Gastrocnemius medialis (tissue), 4 donors: ENCODE measurements at places on chromosomes 7 and 10. TPM values are rescaled to one million over a fixed set of nuclear protein-coding genes. Genes with fewer than 3 reads are reported as not detected.

The PDGFA gene
- 31.7 TPM for total RNA-seq

The OGDHL gene
- not detected for total RNA-seq

The AGR3 gene
- not detected for total RNA-seq

The FAM25A gene
- not detected for total RNA-seq

The TBC1D12 gene
- total RNA-seq = 7.4 TPM

The NPM3 gene
- total RNA-seq = 16.5 TPM

The OR9A4 gene
- total RNA-seq = not detected

The PIP gene
- total RNA-seq = not detected

The ACBD7 gene
- not detected for total RNA-seq

The ABCC2 gene
- total RNA-seq = 0.89 TPM

The SFTPD gene
- total RNA-seq = 0.73 TPM

The SOSTDC1 gene
- total RNA-seq = not detected

The ANXA8 gene
- 0.24 TPM for total RNA-seq

The FKBP14 gene
- total RNA-seq = 2.4 TPM

The GIMAP1 gene
- 7.8 TPM for total RNA-seq

The ELFN1 gene
- total RNA-seq = 0.55 TPM

The GIMAP4 gene
- 11.9 TPM for total RNA-seq

The ZNF488 gene
- total RNA-seq = not detected

The BEND7 gene
- 23.7 TPM for total RNA-seq

The NUTM2B gene
- total RNA-seq = 0.56 TPM

The KIF5B gene
- total RNA-seq = 149 TPM

The COL17A1 gene
- total RNA-seq = not detected
